ENCODE measurements at places on chromosomes 2 and 18.
A peak's percentile ranks its signal among the peaks of the same experiment; 100 is the strongest.

DNA sequence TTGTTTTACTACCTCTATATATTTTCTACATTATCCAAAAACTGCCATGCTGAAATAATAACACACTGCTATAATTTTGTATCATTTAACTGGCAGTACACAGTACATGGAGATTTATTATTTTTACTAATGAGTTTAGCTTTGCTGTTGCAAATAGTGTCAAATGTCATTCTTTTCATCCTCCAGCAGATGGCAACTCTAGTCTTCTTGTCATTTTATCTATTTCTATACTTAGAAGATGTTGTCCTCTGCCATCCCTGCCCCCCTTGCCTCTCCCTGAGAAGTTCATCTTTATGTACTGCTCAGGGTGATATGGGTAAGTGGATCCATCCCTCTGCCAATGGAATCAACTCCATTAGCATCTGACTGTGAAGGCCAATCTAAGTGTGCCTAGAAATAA is 21.7 kb upstream of the LRRTM1 start:
- DNase-seq, result no peak

- DNase-seq, result peak; percentile 28
Measured at GRCh38 chr2:68594674-68595492, 48.5 kb upstream of the PROKR1 start.

- DNase-seq, result no peak
Measured at GRCh38 chr2:190587106-190587505, 52.6 kb upstream of the NEMP2 start.

GRCh38 chr2:86199834-86200177 is 549 bp downstream of the MRPL35 start:
- DNase-seq, result no peak

GRCh38 chr2:130373808-130374365 is 18.0 kb downstream of the PTPN18 start:
- no peak for DNase-seq

GRCh38 chr2:102033031-102033749 is 41.4 kb downstream of the IL1R2 start:
- DNase-seq, result no peak

DNA sequence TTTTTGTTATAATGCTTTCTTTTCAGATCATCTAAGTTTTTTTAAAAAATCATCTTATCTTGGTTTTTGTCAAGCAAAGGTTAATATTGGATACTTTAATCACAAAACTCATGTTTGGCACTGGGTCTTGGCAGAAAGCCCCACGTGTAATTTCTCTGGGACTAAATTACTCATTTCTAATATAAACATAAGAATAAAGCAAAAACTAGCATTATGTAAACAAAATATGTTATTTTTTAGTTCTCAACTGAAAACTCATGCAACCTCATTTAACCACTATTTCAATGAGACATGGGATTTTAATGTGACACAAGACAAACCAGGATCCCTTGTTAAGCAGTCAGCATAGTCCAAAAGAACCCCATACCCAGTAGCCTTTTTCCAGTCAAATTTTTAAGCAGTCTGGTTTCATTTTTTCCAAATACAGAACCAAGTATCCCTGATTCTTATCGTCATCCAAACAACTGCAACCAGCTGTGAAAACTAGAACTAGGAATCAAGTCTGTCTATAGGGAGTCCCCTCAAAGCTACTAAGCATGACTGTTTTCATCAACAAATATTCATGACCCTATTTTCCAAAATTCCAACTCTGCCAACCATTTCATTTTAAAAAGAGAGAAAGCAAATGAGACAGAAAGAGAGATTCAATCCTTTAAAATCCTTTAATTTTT is 27.1 kb downstream of the PID1 start:
- no peak for DNase-seq

DNA sequence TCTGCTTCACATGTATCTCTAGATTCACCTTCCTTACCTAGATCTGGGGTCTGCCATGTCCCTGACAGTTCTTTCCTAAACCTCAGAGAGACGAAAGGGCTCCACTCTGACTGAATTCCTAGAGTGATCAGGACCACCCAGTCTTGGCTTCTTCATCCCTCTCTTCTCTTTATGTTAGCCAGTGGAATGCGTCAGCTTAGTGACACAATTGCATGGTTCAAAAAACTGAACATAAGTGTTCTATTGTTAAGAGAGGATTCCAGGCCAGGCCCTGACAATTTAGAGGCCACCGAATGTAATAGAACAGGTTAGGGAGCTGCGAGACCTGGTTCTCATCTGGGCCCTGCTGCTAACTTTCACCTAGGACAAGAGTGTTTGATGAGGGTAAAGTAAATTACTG is 10.0 kb downstream of the PRELID3A start:
- no peak for DNase-seq

DNA sequence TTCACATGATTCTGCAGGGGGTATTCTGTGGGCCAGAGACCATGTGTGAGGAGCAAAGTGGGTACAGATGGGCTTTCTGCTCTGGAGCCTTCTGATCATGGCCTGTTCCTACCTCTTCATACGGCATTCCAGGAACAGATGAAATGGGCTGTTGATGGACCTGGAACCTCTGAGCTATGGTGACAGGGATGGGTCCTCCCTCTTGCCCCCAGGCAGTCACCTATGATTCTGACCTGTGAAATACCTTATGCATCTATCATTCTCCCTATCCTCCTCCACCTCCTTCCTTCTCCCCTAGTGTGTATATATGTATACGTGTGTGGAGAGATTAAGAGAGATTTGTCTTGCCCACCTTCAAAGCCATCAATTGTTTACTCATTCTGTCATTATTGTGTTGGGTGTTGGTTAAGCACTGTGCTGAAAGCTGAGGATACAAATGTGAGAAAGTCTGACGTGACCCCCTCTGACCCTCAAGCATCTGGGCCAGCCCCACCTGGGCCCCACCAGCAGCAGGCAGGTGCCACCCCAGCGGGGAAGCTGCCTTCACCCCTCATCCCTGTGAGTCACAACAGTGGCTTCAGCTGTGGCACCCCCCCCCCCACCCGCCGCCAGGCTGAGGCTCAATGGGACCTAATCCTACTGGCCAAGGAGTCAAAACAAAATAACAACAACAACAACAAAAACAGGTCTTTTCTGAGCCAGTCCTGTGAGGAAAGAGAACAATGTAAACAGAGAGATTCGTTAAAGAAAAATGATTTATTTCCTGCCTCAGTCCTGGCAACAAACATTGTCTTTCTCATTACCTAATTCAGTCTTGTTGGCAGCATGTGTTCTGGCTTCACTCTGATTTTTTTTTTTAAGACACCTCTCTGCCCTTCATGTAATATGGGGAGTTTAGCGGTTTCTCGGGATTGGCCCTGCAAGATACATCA is 103.8 kb upstream of the CDC42EP3 start:
- no peak for DNase-seq

GRCh38 chr2:181876614-181877063 is 14.9 kb upstream of the ITPRID2 start:
- DNase-seq, result no peak

- no peak for DNase-seq
Measured at GRCh38 chr2:434625-435024, 146.7 kb upstream of the ALKAL2 start.

GRCh38 chr2:186515376-186515775 is 29.3 kb downstream of the ZC3H15 start:
- DNase-seq, result no peak

DNA sequence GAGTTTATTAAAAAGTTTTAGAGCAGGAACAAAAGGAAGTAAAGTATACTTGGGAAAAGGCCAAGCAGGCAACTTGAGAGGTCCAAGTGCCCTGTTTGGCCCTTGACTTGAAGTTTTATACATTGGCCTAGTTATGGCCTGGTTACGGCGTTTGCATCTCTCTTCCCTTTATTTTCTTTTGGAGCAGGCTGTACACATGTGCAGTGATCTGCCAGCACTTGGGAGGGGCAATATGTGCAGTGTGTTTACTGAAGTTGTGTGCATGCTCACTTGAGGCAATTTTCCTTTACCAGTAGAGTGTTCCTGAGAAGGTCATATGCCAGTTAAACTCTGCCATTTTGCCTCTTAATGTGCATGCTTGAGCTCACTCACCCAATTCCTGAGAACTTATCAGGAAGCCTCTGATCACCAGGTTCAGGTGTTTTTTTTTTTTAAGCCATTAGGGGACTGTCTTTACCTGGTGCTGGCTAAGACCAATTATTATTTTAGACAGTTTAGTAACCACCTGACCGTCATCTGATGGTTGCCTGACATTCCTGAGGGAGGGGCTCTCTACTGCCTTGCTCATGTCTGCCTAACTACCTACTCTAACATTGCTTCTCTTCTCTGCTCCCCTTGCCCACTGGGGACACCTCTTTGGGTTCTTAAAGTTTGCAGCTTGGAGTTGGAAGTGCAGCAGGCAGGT is 48.0 kb downstream of the SCN2A start:
- no peak for DNase-seq

DNA sequence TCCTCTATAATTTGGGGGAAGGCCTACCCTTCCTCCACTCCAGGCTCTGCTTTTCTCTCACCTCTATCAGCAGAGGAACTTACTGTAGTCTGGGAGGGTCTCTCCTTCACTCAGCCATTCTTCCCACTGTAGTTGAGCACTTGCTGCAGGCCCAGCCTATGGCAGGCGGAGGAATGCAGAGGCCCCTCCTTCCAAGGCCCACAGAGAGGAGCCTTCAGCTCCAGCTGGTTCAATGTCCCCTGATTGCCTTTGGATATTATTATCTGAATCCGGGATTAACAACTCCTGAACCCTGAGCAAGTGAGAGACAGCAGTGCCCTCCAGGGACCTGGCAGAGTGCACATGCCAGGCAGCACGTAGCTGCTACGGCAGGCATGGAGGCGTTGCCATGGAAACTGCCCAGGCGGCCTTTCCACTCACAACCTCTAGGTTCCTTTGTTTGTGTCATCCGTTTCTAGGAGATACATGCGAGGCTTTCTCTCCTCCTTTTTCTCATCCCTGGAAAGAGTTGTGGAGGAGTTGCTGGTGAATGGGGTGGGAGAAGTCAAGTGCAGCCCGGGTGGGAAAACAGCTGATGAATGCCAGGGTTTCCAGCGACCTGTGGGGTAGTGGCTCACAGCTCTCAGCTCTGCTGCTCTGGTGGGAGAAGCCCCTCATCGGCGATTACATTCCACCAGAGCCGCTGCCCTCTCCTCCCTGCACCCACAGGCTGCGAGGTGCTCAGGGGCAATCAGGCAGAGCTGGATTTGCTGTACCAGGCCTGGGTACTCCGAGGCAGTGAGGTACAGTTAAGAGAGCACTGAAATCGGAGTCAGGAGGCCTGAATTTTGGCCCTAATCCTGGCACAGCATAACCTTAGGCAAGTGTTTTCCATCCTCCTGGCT is 55.3 kb upstream of the HK2 start:
- DNase-seq, result no peak

- no peak for DNase-seq
Measured at GRCh38 chr18:35776473-35776872, 194.9 kb downstream of the GALNT1 start.

- DNase-seq, result no peak
Measured at GRCh38 chr2:190800528-190800927, 80.1 kb upstream of the GLS start.

- peak; percentile 55 for DNase-seq
Measured at GRCh38 chr2:153519257-153519875, 40.8 kb upstream of the RPRM start.

- peak; percentile 26 for DNase-seq
Measured at GRCh38 chr2:263774-264492, at the start of gene SH3YL1. SH3YL1 (minus strand) TSS chr2:264032; CDS start chr2:263984, 48 bp downstream.

DNA sequence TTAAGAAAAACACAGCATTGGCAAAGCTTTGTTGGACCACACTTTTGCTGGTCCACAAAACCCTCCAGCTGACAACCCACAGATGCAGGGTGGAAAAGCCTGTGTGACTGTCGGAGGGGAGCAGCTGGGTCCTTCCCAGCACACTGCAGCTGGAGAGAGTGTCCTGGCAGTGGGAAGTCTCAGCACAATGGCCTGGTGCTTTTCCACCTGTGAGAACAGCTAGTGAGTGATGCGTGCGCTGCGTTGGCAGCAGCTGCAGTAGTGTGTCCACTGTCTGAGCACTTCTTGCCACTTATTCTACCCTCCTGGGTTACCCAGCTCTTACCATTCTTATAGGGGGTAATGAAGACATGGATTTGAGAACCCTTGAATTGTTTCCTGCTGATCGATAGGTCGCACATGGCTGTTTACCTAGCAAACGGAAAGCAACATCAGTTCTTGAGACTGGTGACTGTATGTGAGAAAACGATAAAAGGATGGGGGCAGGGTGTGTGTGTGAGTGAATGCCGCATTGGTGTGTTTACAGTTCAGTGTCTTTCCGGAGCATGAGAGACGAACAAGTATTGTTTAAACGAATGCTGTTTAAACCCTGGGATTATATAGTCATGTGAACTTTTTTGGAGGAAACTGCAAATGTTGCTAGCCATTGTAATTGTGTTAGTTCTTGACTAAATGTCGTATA is 69.7 kb downstream of the LYPD6 start:
- DNase-seq, result no peak

- DNase-seq, result no peak
Measured at GRCh38 chr18:53950545-53950944, 273.9 kb downstream of the MBD2 start.

- no peak for DNase-seq
Measured at GRCh38 chr2:117855886-117856285, 41.4 kb downstream of the DDX18 start.

DNA sequence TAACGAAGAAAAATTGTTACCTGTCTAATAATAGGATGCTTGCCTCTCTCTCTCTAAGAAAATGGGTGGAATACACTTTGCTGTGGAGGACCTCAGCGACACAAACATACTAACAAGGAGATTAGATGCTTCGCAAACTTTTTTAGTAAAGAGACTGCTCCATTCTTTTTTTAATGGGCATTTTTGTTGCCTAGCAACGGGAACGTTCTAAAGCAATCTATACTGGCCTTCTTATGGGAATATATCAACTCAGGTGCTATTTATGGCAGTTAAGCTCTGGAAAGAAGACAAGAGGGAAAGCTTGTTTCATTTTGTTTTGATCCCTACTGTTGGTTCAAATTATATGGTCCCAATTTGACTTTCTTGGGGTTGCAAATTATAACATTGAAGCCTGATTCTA is 86.8 kb upstream of the CBLN2 start:
- DNase-seq, result no peak

GRCh38 chr2:98348066-98348561 is 1.9 kb downstream of the CNGA3 start:
- DNase-seq, result no peak

DNA sequence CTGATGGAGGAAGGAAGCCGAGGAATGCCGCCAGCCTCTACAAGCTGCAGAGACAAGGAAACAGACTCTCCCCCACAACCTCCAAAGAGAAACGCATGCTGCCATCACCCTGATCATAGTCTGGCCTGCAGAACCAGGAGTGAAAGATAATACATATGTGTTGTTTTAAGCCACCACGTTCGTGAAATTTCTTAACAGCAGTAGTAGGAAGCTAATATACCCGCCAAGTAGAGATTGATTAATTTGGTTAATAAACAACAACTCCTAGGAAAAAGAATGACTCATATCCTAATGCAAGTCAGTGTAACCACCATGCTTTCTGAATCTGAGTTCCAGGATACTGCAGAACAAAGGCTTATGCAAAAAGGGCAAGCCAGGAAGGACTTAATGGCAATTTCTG is 36.6 kb downstream of the LONRF2 start:
- DNase-seq, result no peak

- no peak for DNase-seq
Measured at GRCh38 chr2:170227951-170228350, 50.0 kb downstream of the MYO3B start.

DNA sequence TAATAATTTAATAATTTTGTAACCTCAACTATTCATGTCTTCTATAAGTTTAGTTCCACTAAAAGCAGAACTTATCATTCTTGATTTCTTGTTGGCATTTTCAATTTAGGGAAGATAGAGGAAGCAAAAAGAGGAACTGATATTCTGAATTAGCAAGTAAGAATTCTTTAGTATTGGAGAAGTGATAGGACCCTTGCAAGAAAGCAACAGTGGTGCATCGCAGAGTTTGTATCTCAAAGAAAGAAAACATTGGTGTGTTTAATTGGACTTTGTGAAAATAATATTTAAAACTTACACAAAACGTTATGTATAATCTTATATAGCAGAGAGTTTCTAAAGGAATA is 36.5 kb upstream of the TNFRSF11A start:
- no peak for DNase-seq
